ENCODE measurements at places on chromosomes 5 and 9.

- no peak for DNase-seq
These were observed 97.9 kb upstream of the MSX2 start for GRCh38 chr5:174626369-174626920.

DNA sequence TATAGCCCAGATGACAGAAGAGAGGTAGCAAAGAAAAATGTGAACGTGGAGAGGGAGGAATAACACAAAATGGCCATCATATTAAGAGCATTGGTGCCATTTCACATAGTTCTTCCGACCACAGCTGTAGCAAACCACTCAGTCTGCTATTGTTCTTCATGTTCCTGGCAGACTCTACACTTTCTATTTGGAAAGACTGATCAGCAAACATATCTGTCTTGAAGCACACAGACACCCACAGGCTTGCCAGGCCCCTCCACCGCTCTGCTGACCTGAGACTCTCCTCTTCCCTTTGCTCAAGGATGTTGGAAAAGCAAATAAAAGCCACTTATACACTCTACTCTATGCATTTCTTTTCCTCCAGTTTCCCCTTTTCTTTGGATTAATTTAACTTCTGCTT is 298.0 kb downstream of the FBXL7 start:
- no peak for DNase-seq

DNA sequence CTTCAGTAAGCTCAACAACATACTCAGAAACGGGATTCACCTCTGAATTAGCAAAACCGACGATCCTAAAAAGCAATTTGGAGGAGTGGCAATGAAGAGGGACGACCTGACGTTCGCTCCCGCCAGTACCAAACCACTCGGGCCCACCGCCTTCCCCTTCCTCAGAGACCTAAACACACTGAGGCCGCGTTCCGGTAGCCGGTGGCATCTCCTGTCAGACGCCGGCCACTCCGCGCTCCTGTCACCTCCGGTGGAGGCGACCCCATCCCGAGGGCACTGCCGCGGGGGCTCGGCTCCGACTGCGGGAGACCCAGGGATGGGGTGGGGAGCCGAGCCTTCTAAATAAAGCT is 617 bp downstream of the PPP6C start:
- no peak for DNase-seq

DNA sequence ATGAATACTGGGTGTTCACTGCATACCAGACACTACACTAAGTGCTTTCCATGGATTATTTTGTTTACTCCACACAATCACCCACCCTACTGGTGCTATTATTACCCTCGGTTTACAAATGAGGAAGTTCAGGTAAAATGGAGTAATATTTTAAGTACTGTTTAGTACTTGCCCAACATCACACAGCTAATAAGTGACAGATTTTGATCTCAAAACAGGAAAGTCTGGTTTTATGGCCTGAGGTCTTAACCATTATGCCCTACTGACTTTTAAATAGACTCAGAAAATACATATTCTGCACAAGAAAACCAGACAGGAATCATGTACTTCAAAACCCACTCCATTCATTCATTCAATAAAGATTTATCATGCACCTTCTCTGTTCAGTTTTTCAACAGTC is 431.0 kb upstream of the TLE4 start:
- DNase-seq, result no peak

DNA sequence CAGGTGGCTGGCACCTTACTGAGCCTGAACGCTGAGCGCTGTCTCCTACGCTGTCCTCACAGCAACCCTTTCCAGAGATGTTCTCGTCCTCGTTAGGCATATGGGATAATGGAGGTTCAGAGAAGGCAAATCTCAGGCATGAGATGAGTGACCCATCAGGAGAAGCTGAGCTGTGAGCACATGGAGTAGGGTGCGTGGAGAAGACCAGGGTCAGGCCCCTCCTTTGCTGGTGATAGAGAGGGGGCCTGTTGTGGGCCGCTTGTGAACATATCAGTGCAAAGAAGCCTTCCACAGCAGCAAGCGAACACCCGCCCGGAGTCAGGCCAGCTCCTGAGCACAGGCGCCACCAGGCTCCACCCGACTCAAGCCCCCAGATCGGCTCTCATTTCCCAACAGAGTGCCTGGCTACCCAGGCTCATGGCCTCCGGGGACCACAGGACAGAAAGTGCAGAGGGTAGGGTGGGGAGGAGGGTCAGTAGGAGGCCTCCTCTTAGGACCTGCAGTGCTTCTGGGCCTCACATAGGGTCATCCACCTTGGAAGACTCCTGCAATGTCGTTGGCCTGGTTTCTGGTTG is 15.0 kb upstream of the TIFAB start:
- no peak for DNase-seq

DNA sequence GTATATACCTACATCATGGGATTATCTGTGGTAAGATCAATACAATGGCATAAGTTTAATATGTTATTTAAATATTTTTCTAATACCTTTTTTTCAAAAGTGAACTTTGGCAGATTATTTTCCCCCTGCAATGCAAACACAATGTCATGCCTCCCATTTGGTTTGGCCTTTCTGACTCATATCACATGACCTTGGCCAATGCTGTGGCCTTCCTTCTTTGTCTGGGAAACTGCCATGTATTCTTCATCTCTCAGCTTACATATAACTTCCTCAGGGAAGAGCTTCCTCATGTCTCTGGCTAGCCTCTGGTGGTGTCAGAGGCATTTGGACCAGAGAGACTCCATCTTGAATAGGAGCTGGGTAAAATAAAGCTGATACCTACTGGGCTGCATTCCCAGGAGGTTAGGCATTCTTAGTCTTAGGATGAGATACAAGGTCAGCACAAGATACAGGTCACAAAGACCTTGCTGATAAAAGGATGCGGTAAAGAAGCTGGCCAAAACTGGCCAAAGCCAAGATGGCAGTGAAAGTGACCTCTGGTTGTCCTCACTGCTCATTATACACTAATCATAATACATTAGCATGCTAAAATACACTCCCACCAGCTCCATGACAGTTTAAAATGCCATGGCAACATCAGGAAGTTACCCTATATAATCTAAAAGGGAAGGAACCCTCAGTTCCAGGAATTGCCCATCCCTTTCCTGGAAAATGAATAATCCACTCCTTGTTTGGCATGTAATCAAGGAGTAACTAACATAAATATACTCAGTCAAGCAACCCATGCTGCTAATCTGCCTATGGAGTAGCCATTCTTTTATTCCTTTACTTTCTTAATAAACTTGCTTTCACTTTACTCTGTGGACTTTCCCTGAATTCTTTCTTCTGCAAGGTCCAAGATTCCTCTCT is 76.0 kb downstream of the C9orf153 start:
- no peak for DNase-seq

DNA sequence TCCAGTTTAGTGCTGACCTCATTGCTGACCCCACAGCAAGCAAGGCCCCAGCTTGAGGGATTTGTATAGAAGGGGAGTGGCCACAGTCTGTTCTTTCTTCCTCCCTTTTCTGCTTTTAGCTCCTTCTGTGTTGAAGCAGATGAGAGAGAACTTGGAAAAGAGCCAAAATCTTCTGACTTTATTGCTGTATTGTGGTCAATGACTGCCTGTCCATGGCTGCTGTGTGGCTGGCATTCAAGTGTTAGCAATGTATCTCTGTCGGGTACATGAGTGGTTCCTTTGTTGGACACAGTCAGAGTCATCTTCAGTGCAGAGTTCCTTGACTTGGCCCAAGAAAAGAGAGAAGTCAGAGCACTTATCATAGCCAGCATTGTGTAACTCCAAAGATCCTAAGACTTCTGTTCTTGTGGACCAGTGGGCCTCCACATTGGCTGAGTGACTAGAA is 154.1 kb downstream of the LRRC70 start:
- no peak for DNase-seq

Measured in NCI-H774 (cell line).